ENCODE measurements at places on chromosomes 4 and X.

DNA sequence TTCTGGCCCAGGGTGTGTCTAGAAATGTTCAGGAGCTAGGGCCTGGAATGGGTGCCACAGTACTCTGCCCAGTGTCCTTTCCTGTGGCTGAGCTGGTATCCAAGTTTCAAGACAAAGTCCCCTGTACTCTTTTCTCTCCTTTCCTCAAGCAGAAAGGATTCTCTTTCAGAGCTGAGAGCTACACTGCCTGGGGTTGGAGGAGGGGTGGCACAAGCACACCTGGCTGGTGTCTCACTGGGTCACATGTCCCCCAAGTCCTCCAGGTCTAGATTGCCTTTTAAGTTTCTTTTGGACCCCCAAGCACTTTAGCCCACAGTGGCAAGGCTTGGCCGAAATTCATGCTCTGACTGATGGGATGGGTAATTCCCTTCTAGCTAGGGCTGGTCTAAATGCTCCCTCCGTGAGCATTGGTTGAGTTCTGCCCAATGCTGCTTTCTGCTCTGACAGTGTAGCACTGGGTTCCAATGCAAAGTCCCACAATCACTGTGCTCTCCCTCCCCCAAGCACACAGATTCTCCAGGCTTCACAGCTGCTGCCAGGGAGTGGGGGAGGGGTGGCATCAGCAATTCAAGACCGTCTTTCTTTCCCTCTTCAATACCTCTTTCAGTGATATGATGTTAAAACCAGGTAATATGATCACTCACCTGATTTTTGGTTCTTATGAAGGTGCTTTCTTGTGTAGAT, 47.8 kb downstream of the BEX3 start:
- no peak for DNase-seq

GRCh38 chr4:75830906-75831305, 71.3 kb downstream of the PPEF2 start:
- no peak for DNase-seq

DNA sequence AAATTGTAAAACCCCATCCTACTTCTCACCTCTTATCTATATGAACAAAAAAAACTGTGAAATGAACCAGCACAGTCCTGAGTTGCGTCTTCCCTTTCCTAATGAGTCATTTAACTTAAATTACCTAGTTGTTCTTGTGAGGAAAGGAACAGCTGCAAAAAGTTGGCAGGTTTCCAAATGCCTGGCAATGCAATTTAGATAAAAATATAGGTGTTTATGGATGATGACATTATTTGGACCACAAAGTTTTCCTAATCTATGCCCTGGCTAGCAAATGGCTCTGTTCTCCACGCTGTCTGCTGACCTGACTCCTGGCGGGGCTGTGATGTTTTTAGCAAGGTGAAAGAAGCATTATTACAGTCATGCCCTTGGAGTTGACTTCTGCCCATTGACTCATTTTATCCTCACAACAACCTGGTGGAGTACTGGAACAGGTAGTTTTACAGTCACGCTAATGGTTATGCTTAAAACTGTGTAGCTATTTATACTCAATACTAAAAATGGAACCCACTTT, 29.8 kb upstream of the RELL1 start:
- DNase-seq: no peak

DNA sequence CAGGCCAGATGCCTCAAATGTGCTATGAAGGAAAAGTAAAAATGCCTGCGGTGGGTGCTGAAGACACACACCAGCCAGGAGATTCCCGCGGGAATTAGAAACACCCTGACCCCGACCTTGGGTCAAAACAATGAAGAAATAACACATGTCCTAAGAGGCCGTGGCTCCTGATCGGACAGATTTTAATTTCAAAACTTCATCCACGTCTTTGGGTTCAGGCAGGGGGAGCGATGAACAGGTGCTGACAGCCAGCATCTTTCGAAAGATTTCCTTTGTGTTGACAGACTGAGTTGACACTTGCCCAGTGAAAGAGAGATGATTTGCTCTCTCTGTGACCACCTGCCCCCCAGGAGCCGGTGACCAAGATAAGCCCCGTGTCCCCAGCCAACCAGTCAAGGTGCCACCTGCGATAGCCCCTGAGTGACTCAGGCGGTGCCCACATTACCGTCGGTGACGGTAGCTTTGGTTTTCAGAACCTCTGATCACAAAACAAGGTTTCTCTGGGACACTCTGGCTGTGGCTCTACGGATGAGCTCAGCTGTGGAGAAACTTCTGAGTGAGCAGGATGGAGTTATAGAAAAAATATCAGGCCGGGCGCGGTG, 11.0 kb upstream of the IL3RA start:
- DNase-seq: no peak

GRCh38 chr4:120994521-120994920, 72.0 kb upstream of the PRDM5 start:
- no peak for DNase-seq

DNA sequence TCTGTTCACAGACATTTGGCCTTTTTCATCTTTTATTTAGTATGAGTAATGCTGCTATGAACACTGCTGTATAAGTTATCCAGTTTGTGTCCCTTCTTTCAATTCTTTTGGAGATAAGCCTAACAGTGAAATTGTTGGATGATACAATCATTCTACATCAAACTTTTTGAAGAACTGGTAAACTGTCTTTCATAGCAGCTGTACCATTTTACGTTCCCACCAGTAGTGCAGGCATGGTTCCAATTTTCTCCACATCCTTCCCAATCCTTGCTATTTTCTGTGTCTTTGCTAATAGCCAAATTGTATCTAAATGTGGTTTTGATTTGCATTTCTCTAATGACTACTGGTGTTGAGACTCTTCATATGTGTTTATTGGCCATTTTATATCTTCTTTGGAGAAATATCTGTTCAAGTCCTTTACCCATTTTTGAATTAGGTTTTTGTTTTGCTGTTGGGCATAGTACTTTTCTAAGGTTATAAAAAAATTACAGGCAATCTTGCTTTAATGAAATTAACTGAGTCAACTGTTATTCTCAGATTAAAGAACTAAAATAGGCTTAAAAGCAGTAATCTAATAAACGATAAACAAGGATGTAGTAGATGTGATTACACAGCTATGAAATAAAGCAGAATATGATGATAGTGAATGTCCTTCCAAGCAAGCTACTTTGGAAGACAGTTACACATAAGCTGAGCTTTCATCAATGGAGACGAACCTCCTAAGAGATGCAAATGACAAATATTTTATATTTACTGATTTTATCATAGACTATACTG, 57.2 kb downstream of the FBXW7 start:
- DNase-seq: no peak

DNA sequence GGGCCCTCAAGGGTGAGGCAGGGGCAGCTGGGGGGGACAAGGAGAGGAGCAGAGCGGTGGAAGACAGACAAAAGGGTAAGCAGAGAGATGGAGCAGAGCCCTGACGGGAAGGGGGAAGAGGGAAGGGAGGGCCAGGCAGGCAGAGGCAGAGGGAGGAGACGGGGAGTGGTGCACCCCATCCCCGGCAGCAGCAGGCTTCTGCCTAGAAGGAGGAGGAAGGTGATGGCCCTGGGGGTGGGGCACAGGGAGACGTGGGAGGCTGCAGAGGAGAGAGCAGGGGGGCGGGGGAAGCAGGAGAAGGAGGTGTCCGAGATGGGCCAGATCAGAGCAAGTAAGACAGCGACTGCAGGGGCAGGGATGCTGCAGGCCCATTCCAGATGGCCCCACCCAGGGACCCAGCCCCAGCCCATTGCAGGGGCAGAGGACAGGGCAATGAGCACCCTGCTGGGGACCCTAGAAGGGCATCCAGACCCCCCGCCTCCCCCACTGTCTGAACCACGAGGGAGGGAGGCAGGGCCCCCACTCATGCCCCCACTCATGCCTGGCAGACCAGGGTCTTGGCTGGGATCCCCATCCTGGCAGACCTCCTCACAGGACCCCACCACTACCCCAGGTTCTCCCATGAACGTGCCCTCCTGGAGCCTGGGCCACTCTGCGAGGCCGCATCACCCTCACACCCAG, 2.7 kb downstream of the L1CAM start:
- no peak for DNase-seq

GRCh38 chr4:140254651-140255299, 100.8 kb upstream of the MAML3 start:
- no peak for DNase-seq

DNA sequence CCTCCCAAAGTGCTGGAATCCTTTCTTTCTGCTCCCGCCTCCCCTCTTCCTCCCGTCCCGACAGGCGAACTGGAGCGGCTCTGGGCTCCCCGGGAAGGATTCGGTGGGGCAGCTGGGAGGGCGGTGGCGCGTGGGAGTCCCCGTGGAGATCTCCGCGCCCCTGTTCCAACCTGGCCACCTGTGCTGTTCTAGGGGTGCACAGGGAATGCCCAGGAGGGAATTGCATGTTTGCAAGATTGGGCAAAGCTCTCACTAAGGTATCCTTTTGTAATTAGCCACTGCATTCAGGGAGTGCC, 11.2 kb upstream of the ELF4 start:
- DNase-seq: no peak

DNA sequence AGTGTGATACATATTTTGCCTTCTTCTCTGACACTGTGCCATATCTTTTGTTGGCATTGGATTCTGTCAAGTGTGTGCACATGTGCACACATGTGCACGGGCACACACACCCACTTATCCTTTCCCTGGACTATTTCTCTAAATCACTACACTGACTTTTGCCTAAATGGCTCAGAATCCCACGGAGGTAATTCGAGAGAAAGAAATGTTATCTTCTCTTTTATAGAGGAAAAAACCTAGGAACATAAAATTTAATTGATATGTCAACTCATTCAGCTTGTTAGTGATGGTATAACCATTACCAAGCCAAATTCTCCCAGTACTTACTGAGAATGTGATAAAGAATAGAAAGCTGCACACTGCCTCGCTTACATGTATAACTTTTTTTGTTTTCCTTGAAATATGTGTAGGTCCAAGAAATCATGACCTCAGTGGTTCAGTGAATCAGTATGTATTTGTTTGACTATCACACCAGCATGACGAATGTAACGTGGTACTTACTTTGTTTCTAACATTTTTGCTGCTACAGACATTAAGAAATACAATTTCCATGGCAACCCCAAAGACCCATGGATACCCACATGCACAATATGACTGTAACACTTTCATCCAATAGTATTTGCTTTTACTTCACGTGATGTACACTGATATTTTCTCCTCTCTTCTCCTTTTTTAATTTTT, 163.0 kb downstream of the PCDH7 start:
- no peak for DNase-seq

GRCh38 chrX:42752730-42753129, 25.2 kb downstream of the PPP1R2C start:
- DNase-seq: no peak

DNA sequence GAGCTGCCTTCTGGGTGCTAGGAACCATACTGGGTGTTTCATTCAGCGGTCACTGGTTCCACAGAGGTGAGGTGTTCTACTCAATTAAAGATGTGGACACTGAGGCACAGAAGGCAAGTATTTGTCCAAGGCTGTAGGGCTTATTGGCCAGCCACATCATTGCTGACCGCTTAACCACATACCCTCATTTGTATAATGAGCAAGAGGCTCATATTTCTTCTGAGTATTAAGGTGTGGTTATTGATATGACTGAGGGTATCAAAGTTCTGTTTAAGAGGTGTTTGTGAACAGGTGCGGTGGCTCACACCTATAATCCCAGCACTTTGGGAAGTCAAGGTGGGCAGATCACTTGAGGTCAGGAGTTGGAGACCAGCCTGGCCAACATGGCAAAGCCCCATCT, 14.3 kb downstream of the RNF4 start:
- no peak for DNase-seq

DNA sequence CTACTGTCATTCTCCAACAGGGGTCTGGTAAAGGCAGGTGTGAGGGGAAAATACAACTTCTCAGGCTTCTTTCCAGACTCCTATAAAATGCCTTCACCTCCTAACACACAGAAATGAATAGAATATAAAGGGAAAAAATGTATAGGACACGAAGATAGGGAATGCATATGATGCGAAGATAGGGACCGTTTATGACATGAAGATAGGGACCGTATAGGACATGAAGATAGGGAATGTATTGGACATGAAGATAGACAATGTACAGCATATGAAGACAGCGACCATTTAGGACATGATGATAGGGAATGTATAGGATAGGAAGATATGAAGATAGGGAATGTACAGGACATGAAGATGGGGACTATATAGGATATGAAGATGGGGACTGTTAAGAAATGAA, 10.5 kb downstream of the IRF2 start:
- DNase-seq: no peak

GRCh38 chr4:10526429-10527222, 69.4 kb upstream of the ZNF518B start:
- no peak for DNase-seq

DNA sequence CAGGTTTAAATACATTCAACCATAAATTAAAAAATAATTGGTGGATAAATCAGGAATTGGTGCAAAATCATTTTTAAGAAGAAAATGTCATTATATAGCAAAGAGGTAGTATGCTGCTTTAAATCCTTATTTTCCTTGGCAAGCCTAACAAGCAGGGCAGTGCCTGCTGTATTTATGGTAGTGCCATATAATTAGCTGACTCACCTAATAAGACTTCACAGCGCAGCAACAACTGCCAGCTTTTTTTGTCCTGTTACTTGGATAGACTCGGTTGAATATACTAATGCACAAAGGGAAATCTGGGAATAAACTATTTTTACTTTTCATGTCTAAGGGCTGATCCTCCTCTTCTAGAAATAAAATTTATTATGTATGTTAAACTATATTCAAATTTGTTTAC, 99.1 kb downstream of the SNCA start:
- DNase-seq: no peak

DNA sequence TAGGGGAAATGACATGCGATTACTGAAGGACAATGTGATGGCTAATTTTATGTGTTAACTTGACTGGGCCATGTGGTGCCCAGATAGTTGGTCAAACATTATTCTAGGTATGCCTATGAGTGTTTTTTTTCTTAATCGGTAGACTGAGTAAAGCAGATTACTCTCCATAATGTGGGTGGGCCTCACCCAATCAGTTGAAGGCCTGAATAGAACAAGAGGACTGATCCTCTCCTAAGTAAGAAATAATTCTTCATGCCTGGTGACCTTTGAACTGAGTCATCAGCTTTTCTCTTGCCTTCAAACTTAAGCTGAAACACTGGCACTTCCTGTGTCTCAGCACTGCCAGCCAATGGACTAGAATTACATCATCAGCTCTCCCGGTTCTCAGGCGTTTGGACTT, 164.0 kb upstream of the FGF13 start:
- no peak for DNase-seq

DNA sequence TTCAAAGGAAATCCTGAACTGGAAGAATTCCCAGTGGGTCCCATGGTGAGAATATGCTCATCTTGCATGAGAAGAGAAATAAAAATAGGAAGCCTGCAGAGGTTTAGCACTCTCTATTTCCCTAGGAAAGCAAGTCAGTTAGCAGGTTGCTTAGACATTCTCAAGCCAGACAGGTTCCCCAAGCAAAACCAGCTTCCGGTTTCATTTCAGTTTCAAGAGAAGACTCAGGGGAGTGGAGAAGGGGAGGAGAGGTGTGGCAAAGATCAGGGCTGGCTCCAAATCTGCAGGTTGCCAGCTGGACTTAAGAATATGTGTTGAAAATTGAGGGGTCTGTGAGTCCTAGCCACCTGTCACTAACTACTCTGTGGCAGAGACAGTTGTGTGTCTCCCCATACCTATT, 107.5 kb downstream of the CLNK start:
- DNase-seq: no peak

GRCh38 chr4:62191451-62192240, 991.5 kb downstream of the ADGRL3 start:
- DNase-seq: no peak
